ENCODE measurements at places on chromosomes 12 and 14.

DNA sequence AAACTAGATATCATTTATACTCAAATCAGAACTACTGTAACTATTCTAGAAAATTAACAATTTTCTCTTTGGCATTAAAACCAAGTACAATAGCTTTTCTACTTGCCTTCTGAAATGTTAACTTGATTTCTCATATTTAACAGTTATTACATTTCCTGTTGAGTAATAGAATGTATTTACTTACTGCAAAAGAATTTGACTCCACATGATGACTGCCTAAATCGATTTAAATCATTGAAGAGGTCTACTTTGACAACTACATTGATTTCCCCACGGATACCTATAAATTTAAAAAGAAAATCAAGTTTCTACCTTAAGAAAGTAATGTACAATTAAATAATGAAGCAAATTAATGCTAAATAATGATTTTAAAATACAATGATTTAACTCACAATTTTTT lies 18.9 kb downstream of the C2CD5 start:
- no peak for DNase-seq

DNA sequence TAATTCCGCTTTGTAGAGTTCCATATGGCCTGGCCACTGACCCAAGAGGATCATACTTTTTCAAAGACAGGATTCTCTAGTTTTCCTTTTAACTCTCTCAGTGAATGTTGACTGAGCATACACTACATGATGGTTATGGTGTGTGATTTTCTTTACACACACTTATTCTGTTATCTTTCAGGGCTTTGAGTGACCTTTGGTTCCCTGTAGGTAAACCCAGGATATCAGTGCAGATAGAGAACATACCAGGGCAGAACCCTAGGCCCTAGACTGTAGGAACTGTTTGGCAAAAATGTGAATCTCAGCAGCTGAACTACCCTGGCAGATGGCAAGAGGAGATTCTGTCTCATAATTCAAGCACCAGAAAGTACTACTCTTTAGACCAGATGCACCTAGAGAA lies 159.6 kb downstream of the KCNA5 start:
- DNase-seq: peak; percentile 65

DNA sequence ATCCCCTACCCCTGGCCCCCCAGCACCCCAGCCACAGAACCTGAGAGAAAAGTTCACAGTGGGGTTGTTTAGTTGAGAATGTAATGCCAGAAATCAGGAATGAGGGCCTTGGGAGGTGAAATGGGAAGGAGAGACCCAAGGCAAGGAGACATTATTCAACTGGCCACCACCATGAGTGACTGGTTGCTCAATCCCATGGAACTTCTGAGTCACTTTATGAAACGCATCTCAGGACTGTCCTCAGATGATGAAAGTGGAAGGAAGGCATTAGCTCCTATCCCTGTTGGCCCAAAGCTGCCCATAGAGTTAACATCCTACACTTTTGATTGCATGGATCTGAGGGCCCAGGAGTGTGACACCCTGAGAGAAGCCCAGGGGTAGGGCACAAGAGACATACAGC lies 25.4 kb upstream of the TCL1A start:
- DNase-seq: no peak

GRCh38 chr12:78994168-78994791 lies 129.7 kb downstream of the SYT1 start:
- no peak for DNase-seq

DNA sequence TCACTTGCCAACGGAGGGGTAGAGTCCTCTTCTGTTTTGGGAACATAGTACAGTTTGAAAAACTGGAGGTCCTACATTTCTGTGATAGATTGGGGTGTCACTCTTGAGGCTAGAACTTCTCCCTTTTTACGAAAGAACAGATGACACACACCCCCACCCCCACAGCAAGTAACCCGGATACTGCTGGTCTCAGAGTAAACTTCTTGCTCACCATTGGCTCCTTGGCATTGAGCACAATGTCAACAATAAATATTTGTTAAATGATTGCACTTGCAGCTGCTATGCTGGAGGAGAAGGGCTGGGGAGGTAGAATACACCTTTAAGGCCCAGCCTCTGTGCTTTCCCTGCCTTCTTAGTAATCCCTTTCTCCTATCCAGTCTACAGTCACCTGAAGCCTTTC lies 149.8 kb downstream of the TGFB3 start:
- DNase-seq: no peak

- DNase-seq: no peak
These were observed 19.1 kb downstream of the TMEM30B start for GRCh38 chr14:61262082-61262481.

- DNase-seq: peak; percentile 12
These were observed 911.7 kb upstream of the TMEM132C start for GRCh38 chr12:127355061-127355841.

GRCh38 chr12:727321-727720 lies 25.1 kb upstream of the WNK1 start:
- DNase-seq: no peak

DNA sequence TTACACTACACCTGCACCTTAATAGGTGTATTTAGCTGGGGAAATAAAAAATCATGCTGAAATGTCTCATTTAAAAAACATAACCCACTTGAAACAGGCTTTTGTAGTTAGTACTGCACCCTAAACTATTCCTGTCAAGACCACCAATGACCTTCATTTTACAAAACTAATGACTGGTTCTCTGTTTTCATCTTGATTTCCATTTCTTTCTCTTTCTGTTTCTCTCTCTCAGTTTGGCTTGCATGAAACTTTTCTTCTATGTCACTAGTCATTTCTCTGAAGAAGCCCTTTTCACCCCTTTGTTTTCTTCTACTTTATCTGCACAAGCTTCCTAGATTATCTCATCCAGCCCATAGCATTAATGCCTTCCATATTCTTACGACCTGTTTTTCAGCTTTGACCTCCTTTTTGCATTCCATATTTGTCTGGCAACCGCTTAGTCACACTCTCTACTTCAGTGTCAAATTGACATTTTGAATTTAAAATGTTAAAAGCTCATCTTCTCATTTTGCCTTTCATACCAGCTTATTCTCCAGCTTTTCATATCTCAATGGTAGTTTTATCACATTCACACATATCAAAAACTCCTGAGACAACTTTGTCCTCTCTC lies 32.7 kb upstream of the KLRF1 start:
- DNase-seq: no peak

DNA sequence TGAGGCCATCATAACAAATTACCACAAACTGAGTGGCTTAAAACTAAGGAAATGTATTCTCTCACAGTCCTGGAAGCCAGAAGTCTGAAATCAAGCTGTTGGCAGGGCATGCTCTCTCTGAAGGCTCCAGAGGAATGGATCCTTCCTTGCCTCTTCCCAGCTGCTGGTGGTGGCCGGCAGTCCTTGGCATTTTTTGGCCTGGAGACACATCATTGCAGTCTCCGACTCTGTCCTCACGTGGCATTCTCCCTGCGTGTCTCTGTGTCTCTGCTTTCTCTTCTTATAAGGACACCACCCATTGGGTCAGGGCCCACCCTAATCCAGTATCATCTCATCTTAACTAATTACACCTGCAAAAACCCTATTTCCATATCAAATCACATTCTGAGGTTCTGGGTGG lies 206.1 kb downstream of the SLC41A2 start:
- no peak for DNase-seq

DNA sequence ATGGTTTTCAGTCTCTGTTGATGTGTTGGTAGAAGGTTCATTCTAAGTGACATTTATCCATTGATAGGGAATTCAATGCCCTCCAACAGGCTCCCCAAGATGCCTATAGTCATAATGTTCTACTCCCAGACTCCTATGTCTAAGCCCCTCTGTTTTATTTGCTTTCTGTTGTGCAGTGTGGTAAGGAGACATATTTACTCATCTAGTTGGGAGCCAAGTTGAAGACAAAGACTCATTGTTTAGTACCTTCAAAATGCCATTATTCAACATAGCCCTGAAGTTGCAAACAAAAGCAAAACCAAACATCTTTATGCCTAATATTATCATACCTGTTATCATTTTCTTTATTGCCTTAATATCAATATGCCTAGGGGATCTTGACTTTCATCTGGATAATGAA lies 302.1 kb downstream of the RMST start:
- DNase-seq: no peak

All from HuH-7 (cell line).